Karpas-422 (cell line): ENCODE measurements at places on chromosomes 13 and 19. TPM values are rescaled to one million over a fixed set of nuclear protein-coding genes. Genes with fewer than 3 reads are reported as not detected.

DNA sequence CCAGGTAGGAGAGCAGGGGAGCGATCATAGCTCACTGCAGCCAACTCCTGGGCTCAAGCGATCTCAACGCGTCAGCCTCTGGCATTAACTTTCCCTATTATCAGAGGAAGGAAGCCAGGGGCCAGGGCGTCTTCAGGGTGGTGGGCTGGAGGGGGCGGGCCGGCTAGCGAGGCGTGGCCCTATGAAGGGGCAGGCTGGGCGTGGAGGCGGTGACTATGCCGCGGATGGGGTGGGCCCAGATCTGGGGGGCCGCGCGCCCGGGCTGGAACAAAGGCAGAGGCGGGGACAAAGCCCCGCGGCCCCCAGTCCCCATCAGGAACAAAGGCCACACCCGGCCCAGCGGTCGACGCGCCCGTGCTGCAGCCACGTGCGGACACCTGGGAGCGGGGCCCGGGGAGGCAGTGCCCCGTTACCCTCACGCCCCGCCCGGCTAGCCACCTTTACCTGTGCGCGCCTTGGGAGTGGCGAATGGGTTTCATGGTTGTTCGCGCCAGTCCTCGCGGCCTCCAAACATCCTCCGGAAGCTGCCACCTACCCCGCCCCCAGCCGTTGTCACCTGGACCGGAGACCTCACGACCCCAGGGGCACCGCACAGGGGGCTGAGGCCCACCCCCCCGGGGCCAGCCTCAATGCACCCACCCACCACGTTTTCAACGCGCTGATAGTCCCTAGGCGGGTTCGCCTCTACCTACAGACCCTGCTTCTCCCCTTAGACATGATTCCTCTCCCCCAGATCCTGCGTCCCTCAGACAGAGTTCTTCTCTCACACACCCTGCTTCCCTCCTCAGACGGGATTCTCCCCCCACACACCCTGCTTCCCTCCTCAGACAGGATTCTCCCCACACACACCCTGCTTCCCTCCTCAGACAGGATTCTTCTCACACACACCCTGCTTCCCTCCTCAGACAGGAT lies 5.4 kb upstream of the TRIM28 start:
- H3K36me3 ChIP-seq, result no peaks in the 10 kb centered on the region
- no peak overlapping the region for H3K4me3 ChIP-seq
- no peak for DNase-seq

DNA sequence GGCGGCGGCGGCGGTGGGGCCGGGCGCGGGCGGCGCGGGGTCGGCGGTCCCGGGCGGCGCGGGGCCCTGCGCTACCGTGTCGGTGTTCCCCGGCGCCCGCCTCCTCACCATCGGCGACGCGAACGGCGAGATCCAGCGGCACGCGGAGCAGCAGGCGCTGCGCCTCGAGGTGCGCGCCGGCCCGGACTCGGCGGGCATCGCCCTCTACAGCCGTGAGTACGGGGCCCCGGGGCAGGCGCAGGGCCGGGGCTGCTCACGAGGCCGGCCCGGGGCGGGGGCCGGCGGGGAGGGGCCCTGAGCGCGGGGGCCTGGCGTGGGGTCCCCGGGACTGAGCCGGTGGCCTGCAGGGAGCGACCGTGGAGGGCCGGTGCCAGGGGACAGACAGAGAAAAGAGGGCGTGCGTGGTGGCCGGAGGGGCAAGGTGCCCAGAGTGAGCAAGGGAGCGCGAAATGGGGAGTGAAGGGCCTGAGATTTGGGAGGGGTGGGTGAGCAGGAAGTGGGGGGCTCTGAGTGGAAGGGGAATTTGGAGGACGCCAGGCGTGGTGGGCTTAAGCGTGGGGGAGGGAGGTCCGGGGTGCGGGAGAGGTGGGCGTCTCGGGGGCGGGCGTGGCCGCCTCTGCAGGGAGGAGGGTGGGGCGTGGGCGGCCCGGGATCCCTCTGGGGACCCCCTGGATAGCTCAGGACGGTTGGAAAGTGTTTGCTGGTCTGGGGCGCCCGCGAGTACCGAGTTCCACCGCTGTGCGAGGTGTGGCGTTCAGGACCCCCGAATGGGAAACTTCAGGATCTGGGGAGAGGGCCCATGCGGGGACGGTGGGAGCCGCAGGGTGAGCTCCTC lies 575 bp downstream of the CARM1 start:
- peaks cover 68% of the 10 kb centered on the region for H3K4me1 ChIP-seq
- 0 out of 2 replicates have a peak, but pooled peaks cover 3% of the 10 kb centered on the region for H3K36me3 ChIP-seq
- H3K27ac ChIP-seq, result peak overlapping the region; percentile 86
- H3K4me3 ChIP-seq, result peak overlapping the region; percentile 94
- no peaks in the 10 kb centered on the region for H3K27me3 ChIP-seq

DNA sequence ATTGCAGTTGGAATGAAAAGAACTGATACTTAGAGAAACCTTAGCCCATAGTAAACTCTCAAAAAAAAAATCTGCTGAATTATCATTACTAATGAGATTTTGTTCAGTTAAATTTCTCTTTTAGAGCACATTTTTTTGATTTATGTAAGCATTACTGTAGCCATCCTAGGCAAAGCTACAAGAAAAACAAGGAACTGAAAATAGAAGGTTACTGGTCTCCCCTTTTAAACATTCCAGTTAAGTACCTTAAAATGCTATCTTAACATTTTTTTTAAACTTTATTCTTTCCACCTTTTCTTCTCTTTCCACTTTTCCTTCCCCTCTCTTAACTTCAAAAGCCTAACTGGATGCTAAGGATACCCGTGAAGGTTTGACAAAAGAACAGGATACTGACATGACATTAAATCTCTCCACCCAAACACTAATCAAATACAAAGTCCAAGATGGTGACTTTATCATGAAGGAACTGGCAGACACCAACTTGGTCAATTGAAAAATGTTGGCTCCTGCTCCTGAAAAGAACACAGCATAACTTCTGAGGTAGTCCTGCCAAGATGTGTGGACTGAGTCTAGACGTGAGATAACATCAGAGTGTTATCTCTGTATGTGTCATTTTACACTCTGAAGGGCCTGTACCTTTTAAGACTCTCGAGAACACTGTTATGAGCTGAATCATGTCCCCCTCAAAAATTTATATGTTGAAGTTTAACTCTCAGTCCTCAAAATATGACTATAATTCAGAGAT lies 29.5 kb upstream of the SACS start:
- H3K4me1 ChIP-seq, result peaks cover 75% of the 10 kb centered on the region
- peak overlapping the region; percentile 92 for H3K27ac ChIP-seq
- no peak for DNase-seq
- no peak overlapping the region for H3K4me3 ChIP-seq

SYDE1 gene
- total RNA-seq, result not detected in 2 replicates

DNA sequence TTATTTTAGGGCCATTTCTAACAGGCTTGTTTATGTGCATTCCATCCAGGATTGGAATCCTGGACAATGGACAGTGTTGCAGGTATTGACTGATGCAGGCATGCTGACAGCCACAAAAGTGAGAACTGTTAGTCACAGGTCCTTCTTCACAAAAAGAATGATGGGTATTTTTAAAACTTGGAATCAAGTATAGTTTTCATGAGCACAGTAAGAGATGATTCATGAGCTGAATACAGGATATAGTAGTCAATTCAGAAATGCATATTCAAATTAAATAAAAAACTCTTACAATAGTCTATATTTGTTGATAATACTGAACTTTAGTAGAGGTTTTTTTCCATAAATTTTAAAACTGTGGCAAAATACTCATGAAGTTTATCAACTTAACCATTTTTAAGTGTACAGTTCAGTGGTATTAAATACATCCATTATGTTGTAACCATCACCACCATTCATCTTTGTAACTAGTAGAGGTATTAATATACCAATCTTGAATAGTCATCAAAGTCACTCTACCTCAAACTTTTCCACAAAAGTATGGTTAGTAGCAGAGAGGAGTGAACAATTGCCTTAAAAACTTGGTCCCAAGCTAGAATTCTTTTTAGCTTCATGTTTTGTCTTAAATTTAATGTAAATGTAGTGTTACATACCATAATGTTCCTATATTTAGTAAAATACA lies 79.5 kb downstream of the KCNRG start:
- 0 out of 2 replicates have a peak overlapping the region, but pooled peaks have one; percentile 23 for H3K27ac ChIP-seq
- peaks cover 40% of the 10 kb centered on the region for H3K4me1 ChIP-seq
- no peaks in the 10 kb centered on the region for H3K27me3 ChIP-seq
- H3K36me3 ChIP-seq, result peaks cover 31% of the 10 kb centered on the region
- no peak for DNase-seq
- no peak overlapping the region for H3K4me3 ChIP-seq
